ENCODE measurements at places on chromosomes 6 and 20.

- H3K36me3 ChIP-seq, result peaks cover 13% of the 10 kb centered on the region
- DNase-seq, result no peak
- no peak overlapping the region for H3K27ac ChIP-seq
These were observed 232.6 kb downstream of the TMEM242 start for GRCh38 chr6:157090736-157091135.

GRCh38 chr6:152206072-152206818 is 398.8 kb downstream of the ESR1 start:
- no peak overlapping the region for H3K27ac ChIP-seq
- DNase-seq, result peak; percentile 32
- H3K4me1 ChIP-seq, result no peaks in the 10 kb centered on the region
- H3K27me3 ChIP-seq, result no peaks in the 10 kb centered on the region
- peaks cover 44% of the 10 kb centered on the region for H3K36me3 ChIP-seq

GRCh38 chr6:32086661-32087573 is 22.2 kb downstream of the TNXB start:
- peak; percentile 73 for DNase-seq
- peaks cover 36% of the 10 kb centered on the region for H3K4me1 ChIP-seq
- peaks cover 7% of the 10 kb centered on the region for H3K36me3 ChIP-seq
- H3K27ac ChIP-seq, result no peak overlapping the region

DNA sequence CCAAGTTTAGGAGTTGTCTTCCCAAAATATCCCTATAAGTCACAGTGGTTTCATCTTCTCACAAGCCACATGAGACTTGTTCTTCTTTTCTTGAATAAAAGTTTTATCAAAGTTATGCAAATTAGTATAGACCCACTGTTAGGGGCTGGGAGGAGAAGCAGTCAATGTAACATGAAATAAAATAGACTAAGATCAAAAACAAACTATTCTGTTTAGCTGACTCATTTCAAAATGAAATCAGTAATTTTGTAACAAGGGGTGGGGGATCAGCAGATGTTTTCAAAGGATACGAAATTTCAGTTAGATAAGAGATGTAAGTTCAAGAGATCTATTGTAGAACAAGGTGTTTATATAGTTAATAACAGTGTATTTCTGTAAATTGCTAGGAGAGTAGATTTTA is 339.6 kb upstream of the PRDM1 start:
- peaks cover 9% of the 10 kb centered on the region for H3K36me3 ChIP-seq
- no peaks in the 10 kb centered on the region for H3K27me3 ChIP-seq
- no peak overlapping the region for H3K27ac ChIP-seq
- DNase-seq, result no peak
- H3K4me1 ChIP-seq, result peaks cover 10% of the 10 kb centered on the region

GRCh38 chr6:25883536-25883935 is 9.5 kb upstream of the SLC17A3 start:
- peaks cover 23% of the 10 kb centered on the region for H3K4me1 ChIP-seq
- no peaks in the 10 kb centered on the region for H3K27me3 ChIP-seq
- no peak overlapping the region for H3K4me3 ChIP-seq
- no peaks in the 10 kb centered on the region for H3K36me3 ChIP-seq
- peak; percentile 54 for DNase-seq
- H3K27ac ChIP-seq, result peak overlapping the region; percentile 63

DNA sequence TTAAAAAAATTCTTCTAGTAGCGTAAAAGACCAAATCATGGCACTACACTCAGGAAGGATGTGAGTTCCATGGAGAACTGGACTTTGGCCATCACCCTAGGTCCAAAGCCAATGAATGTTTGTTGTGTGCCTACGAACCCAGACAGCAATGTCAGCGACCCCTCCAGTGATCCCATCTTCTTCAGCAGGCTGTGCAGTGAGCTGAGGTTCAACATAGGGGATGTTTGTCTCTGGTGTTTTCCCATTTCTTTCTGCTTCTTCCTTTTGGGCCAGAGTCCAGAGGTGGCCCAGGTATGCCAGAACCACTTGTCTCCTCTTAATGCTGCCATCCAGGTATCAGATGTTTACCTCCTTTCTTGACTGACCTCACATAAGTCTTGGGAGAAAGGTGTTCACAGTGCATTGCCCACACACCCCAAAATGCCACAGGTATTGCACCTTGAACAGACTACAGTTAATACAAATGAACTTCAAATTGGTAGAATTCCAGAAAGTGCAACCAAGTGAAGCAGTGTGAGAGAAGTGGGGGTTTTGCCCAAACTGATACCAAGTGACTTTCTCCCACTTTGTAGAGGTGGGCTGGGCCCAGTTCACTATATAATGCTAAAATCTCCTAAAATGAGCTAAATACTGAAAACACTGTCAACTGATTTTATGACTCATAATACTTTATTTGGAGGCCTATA is 14.1 kb downstream of the KIZ start:
- H3K27ac ChIP-seq, result no peak overlapping the region
- H3K4me1 ChIP-seq, result no peaks in the 10 kb centered on the region
- DNase-seq, result no peak
- H3K36me3 ChIP-seq, result peaks cover 41% of the 10 kb centered on the region
- H3K4me3 ChIP-seq, result no peak overlapping the region
- H3K27me3 ChIP-seq, result no peaks in the 10 kb centered on the region

GRCh38 chr6:33071569-33071968 is 1.9 kb downstream of the HLA-DPA1 start:
- H3K4me1 ChIP-seq, result no peaks in the 10 kb centered on the region
- DNase-seq, result no peak
- no peak overlapping the region for H3K27ac ChIP-seq
- H3K27me3 ChIP-seq, result peaks cover 91% of the 10 kb centered on the region
- H3K36me3 ChIP-seq, result no peaks in the 10 kb centered on the region
- no peak overlapping the region for H3K4me3 ChIP-seq

GRCh38 chr6:123806561-123806960 is 2.9 kb downstream of the NKAIN2 start:
- H3K4me3 ChIP-seq, result no peak overlapping the region
- no peak overlapping the region for H3K27ac ChIP-seq
- no peak for DNase-seq
- peaks cover 14% of the 10 kb centered on the region for H3K4me1 ChIP-seq
- no peaks in the 10 kb centered on the region for H3K36me3 ChIP-seq
